GM23248 (cell line): ENCODE measurements at places on chromosomes 7 and 10.

- no peak for DNase-seq
Observed at GRCh38 chr7:1858435-1859265, 188.6 kb downstream of the ELFN1 start.

DNA sequence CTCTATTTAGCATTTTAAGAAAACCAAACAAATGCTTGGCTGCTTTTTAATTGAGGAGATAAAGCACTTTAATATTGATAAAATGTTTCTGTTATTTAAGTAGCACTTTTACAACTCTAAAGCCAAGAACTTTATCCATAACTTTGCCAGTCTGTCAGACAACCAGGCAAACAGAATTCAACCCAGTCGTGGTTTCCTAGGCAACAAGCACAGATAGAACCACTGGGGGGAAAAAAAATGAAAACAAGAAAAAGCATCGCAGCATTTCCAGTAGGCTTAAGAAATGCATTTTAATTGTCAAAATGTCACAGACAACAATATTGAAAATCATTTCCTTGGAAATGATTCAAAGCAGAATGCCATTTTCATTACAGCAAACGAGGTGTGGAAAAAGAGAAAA is 323.4 kb downstream of the PARD3 start:
- DNase-seq = no peak

DNA sequence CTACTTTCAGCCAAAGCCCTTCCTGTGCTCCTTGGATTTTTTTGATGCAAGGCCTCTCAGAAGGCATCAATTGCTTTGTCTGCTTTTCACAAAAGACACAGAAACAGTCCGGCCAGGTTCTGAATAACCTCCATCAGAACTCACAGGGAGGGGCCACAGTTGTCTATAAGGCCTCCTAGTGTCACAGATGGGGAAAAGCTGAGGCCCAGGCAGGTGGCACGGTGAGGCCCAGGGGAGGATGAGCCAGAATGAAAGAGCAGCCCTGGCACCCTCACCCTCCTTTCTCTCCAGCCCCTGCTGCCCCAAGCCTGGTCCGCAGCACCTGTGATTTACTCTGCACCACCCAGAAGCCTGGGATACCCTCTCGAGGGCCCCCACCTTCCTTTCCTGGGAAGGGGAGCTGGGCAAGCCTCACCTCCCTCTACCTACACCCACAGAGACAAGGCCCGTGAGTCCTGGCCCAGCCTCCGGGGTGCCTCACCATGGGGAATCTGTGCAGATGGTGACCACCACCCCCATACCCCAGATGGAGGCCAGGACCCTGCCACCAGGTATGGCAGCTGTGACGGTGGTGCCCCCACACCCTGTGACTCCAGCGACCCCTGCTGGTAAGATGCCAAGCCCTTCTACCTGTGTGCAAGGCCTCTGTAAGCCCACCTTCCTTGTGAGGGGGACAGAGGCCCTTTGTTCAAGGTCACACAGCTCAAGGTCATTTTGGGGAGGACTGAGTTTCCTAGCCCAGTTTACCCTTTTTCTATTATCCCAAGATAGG is 26.2 kb upstream of the ZNF467 start:
- no peak for DNase-seq

DNA sequence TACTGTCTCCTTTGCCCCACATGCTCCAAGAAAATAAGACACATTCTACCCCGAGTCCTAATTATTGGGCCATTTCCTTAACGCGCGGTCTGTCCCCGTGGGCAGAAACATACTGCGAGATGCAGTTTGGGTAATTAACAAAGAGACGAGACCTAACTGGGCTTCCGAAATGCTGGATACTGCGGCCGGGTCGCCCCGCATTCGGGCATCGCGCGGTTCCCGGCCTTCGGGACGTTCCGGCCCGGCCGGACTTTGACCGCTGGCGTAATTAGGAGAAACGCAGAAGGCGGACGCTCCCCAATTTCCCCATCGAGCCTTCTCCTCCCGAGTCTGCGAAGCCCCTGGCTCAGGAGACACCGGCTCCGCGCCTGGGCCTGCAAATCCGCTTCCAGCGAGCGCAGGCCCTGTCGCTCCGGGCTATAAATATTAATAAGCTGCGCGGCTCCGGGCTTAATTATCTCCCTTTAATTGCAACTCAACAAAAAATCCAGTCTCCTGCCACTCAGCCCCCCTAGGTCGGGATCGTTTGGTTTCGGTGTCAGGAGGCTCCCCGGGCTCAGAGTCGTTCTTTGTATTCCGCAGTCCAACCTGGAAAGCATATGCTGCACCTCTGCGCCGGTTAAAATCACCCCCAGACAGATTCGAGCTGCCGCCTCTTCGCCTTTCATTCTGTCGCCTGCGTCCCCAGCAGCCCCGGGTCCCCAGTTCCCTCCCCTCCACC is 131.5 kb downstream of the SPAG6 start:
- DNase-seq = no peak

- DNase-seq = no peak
Observed at GRCh38 chr10:4234661-4235060, 449.7 kb upstream of the KLF6 start.

DNA sequence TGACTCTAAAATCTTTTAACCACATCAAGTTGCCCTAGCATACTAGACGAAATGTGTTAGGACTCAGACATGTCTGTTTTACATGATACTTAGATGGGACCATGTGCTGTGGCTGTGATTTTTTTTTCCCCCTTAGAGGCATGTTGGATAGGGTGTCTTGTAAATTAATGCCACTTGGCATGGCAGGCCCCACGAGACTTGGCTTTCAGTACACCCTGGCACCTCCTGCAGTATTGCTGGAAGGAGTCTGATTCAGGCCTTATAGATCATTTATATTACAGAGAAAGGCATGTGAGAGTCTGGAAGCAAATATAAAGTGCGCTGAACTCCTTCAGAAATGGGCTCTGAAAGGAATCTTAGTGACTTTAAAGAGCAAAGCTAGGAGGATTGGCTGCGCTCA is 494.1 kb downstream of the SDK1 start:
- DNase-seq = no peak

DNA sequence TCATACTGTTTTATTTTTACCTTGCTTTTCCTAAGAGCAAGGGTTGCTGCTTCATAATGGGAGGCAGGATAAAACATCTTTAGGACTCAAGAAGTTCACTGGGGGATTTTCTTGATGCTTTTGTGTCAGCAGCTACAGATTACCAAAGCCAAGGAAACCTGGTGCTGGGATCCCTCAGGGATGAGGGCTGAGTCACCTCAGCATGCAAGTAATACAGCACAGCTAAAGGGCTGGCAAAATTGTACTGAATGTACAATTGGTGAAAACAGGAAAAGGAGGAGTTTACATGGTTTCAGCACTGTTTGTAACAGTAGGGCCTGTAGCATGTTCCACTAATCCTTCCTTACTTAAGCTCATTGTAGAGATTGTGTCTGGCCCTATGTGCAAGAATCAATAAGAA is 1056.8 kb downstream of the SORCS1 start:
- peak; percentile 6 for DNase-seq

DNA sequence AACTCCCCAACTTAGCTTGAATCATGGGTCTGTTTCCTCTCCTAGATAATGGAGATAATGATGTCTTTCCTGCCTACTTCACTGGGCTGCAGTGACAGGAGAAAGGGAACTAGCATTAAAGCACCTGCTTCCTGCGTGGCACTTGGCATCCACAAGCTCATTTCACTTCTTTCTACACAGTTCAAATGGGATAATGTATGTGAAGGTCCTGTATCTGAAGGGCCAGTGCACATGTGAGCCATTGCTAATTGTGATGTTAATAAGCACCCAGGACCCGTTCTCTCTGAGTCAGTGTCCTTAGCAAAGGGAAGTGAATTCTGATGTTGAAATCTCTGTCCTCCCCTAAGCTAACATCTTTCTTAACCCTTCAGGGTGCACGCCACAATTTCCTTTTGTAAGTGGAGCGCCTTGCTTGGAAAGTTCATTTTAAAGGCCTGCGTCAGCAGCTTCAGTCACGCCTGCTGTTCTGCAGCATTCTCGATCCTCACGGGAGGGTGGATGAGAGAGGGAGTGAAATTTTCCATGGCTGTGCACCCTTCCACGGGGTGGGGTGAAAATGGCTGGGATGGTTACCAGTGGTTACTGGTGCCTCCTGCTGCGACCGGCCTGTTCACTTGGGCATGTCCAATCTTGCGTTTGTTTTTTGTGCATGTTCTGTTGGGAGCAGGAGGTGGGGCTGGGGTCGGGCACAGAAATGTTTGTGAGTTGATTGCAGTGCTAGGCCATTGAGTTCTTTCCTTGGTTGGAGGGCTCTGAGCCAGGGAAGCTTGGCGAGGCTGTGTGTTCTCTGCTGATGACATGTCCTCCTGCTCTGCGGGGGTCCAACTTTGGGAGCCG is 59.2 kb downstream of the HK1 start:
- DNase-seq = peak; percentile 88

GRCh38 chr10:61978965-61979364 is 77.5 kb downstream of the ARID5B start:
- DNase-seq = no peak

GRCh38 chr7:84461093-84461492 is 266.5 kb upstream of the SEMA3A start:
- no peak for DNase-seq

DNA sequence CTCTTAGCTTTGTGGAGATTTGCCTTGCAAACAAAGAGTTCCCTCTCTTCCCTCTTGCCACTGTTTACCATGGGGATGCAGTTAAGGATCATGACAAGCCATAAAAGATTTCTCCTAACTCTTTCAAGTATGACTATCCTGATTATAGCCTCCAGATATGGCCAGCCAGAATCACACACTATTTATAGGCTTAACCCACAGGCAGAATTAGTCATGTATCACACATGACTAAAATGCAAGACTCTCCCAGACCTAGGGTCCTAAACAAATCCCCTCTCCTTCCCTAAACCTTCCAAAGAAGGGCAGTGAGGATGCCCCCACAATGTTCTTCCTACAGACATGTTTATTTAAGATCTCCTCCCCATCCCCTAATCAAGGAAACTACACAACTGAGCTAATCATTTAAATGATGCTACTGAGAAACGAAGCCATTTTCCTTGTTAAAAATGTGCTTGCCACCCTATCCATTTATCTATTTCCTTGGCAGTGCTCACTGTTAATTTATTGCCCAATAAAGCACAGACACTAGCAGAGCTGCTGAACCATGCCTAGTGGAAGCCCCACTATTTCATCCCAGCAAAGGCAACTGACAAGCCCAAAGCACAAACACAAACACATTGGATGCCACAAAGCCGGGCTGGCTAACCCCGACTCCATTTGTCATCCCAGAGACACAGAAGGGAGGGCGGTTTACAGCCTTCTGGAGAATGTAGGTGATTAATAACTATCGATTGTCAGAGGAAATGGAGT is 363.4 kb downstream of the KCNMA1 start:
- peak; percentile 84 for DNase-seq

DNA sequence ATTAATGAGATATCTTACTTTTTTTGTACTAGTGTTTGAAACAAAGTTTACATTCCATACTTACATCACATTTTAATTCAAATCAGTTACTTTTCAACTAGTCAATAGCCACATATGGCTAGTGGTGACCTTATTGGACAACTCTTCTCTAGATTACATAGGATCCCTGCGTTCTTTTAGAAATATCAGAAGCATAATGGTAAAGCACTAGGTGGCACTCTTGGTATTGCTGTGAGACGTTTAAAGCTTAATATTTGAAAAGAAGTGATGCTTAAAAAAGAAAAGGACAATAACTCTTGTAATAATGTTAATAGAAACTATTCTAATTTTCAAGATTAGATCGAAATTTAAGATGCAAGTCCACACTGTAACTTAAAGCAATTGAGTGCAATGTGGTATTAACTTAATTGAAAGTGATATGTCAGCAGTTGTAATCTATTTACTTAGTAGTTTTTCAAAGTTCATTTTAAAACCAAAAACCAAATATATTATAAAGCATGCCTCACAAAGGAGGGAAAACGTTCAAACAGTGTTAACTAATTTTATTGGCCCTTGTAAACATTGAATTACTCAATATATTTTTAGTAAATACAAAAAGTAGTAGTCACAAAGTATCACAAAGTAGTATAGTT is 339.1 kb downstream of the ATRNL1 start:
- DNase-seq = peak; percentile 24

DNA sequence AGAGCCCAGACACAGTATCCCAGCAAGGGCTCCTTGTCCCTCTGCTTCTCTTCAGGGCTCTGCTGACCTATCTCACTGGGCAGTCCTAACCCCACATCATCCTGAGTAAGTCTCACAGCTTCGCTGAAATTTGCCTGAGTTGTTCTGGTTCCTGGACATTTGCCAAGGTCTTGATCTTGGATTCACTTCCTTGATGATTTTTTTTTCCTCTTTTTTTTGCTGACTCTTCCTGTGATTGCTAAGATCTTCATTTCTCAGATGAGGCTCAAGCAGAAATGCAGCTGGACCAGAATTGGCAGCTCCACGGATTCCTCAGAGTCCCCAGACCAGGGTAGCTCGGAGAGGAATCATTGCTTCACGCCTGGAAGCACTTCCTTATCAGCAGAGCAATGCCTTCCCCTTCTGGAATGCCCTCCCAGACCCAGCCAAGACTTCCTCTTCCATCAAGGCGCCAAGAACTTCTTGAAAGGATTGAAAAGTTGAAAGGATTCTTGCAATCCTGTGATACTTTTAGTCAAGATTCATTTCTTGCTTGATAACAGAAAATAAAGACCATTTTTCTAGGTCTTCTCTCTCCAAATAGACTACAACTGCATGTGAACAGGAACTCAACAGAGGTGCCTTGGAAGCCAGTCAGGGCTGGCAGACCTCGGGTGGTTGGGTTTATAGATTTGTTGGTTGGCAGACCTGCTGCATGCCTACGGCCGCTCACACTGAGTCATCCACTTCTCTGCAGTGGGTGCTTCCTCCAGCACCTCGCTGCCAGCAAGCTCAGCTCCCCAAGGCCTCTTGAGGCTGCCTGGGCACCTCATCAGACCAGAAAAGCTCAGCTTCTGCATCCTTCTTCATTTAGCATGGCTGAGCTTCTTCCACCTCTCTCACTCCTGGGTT is 8.8 kb upstream of the AFAP1L2 start:
- DNase-seq = peak; percentile 21

DNA sequence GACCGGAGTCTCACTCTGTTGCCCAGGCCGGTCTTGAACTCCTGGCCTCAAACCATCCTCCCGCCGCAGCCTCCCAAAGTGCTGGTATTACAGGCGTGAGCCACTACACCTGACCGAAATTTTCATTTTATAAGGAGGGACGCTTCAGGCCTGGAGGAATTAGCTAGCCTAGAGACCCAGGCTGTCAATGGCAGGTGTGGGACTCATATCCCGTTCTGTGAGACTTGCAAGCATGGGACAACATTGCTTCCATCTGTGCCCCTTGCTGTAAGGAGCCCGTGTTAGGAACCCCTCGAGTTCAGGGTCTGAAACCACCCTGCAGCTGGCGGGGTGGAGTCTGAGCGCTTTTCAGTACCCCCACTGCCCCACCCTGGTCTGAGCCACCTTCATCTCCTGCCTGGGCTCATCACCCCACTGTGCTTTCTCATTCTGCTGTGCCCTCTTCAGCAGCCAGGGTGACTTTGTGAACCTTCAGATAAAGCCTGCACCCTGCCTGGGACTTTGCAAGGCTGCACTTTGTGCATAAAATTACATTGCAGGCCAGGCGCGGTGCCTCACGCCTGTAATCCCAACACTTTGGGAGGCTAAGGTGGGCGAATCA is 1.3 kb upstream of the DAGLB start:
- DNase-seq = no peak

- no peak for DNase-seq
Observed at GRCh38 chr10:122636953-122637352, 62.7 kb downstream of the C10orf120 start.

- DNase-seq = no peak
Observed at GRCh38 chr10:19862811-19863515, 46.7 kb downstream of the PLXDC2 start.
